ENCODE measurements at places on chromosomes 12 and 14. TPM values are rescaled to one million over a fixed set of nuclear protein-coding genes. Genes with fewer than 3 reads are reported as not detected.
A peak's percentile ranks its signal among the peaks of the same experiment; 100 is the strongest.

MPHOSPH9 gene
- 67.3 TPM for total RNA-seq

RBM25 gene
- 99.2 TPM for total RNA-seq

TSPAN9 gene
- 0.33 TPM for total RNA-seq

CPNE6 gene
- not detected for total RNA-seq

DNA sequence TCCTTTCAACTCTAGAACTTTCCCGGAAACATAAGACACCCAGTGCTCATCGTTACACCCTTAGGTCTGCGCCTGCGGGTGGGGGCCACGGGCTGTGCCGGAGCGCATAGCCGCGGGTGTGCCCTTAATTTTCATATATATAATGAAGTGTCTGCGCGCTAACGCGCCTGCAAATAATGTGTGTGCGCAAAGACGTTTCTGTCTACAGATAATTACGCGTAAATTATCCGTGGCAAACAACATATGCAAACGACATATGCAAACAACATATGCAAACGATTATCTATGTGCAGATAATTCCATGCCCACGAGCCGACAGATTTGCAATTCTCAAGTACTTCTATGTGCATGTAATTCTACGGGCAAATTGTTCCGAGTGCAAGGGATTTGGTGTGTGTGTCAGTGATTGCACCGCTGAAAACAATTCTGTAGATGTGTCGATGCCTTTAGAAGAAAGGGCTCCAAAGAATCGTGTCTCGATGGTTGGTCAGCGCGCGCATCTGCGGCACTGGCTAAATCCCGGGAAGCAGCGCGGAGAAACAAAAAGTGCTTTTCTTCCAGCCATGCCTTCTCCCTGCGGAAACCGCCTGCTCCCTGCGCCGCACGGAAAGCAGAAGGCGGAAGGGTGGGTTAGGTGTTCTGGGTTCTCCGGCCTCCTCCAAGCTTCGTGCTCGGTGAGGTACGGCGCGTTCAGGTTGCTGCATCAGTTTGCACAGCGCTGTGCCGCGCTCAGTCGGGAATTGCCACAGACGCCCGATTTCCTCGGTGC lies 34.5 kb upstream of the TBX5 start:
- no peak overlapping the region for H3K27ac ChIP-seq
- DNase-seq = no peak
- H3K36me3 ChIP-seq = no peaks in the 10 kb centered on the region
- H3K4me1 ChIP-seq = no peaks in the 10 kb centered on the region
- no peak overlapping the region for H3K4me3 ChIP-seq

DNA sequence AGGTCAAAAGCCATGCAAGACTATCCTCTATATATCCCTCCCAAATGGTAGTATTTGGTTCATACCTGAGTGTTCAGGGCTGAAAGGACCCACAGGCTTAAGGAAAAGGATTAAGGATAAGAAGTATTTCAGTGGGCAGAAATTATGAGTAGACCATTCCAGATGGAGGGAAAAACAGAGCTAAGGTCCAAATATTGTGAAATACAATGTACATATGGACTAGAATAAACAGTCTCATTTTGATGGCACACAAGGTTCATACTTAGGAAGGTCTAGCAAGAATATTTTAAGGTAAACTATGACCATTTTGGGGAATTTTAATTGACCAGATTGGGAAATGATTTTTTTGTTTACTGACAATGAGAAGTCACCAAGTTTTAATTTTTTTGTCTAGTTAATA lies 124.6 kb downstream of the PRKD1 start:
- H3K27me3 ChIP-seq = no peaks in the 10 kb centered on the region
- H3K4me1 ChIP-seq = no peaks in the 10 kb centered on the region

DNA sequence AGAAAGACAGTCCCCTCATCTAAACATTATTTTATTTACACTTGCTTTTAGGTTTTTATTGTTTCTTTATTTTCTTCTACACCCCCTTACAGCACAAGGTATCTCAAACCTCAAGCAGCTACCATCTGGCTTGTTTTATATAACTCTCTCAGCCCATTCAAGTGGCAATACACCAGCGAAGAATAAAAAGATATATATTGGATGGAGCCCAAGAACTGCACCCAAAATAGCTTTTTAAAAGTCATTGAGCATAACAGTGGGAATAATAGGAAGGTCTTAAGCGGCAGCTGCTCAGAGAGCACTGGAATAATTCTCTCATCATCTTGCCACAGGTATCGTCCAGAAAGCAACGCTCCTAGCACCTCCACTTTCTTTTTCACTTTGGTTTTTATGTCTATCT lies 322.5 kb downstream of the SYT1 start:
- H3K4me1 ChIP-seq = no peaks in the 10 kb centered on the region
- no peak for DNase-seq
- H3K27ac ChIP-seq = no peak overlapping the region
- H3K36me3 ChIP-seq = no peaks in the 10 kb centered on the region

- H3K4me1 ChIP-seq = no peaks in the 10 kb centered on the region
- H3K27me3 ChIP-seq = no peaks in the 10 kb centered on the region
- no peak for DNase-seq
- no peak overlapping the region for H3K27ac ChIP-seq
- no peaks in the 10 kb centered on the region for H3K36me3 ChIP-seq
Measured at GRCh38 chr12:57040750-57041149, 9.2 kb downstream of the MYO1A start.

GRCh38 chr14:99159341-99160340 lies 112.4 kb downstream of the BCL11B start:
- H3K4me1 ChIP-seq = no peaks in the 10 kb centered on the region
- no peaks in the 10 kb centered on the region for H3K36me3 ChIP-seq
- DNase-seq = no peak
- H3K27ac ChIP-seq = no peak overlapping the region
- no peak overlapping the region for H3K4me3 ChIP-seq
- no peaks in the 10 kb centered on the region for H3K27me3 ChIP-seq

DNA sequence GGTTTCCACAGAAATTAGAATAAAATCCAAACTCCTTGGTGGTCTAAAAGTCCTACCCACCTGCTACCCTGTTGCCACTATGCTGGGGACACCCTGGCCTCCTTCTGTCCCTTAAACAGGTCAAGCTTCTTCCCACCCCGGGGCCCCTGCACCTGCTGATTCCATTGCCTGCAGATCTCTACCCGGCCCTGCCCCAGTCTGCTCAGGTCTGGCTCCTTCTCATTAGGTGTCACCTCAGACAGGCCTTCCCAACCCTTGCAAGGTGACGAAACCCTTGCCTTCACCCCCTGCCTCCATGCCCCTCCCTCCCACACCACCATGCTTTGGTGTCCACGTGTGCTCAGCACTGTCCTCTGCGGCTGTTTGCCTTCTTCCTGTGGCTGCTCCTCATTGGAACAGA lies 170.6 kb downstream of the PIWIL1 start:
- H3K27ac ChIP-seq = no peak overlapping the region
- no peak for DNase-seq
- H3K36me3 ChIP-seq = no peaks in the 10 kb centered on the region
- H3K4me1 ChIP-seq = no peaks in the 10 kb centered on the region

DNA sequence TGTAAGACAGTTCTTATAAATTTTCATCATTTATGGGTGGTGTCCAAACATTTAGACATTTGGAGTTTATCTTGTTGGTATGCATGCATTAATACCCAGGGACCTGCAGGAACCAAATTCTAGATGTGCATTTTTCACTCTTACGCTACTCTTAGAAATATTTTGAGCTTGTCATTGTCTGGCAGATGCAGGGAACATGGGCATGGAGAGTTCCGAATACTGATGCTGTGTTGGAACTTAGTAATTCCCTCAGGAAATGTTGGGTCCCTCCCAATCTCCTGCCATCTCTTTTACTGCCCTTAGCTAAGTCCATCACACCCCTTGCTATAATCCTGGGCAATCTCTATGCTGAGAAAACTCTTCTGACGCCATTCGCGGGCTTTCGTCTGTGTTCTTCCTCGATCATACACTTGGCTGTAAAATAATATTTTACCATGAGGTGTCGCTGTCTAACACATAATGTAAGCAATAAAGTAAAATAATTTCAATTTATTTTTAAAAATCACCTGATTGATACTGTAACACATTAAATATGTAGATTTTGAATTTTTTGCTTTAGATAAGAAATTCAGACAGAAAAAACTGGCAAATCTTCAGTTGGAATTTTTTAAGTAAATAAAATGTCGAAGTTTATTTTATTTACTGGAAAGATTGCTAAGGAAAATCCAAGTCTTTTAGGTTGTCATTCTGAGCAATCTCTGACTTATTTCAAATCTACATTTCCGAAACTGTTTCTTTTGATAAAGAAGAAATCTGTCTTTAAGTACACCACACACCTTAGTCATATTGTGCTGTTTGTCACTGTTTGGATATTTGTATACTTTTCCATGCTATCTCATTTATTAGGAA lies 304.1 kb upstream of the SSTR1 start:
- H3K36me3 ChIP-seq = no peaks in the 10 kb centered on the region
- H3K4me1 ChIP-seq = no peaks in the 10 kb centered on the region
- DNase-seq = peak; percentile 16
- H3K27me3 ChIP-seq = no peaks in the 10 kb centered on the region
- no peak overlapping the region for H3K4me3 ChIP-seq

DNA sequence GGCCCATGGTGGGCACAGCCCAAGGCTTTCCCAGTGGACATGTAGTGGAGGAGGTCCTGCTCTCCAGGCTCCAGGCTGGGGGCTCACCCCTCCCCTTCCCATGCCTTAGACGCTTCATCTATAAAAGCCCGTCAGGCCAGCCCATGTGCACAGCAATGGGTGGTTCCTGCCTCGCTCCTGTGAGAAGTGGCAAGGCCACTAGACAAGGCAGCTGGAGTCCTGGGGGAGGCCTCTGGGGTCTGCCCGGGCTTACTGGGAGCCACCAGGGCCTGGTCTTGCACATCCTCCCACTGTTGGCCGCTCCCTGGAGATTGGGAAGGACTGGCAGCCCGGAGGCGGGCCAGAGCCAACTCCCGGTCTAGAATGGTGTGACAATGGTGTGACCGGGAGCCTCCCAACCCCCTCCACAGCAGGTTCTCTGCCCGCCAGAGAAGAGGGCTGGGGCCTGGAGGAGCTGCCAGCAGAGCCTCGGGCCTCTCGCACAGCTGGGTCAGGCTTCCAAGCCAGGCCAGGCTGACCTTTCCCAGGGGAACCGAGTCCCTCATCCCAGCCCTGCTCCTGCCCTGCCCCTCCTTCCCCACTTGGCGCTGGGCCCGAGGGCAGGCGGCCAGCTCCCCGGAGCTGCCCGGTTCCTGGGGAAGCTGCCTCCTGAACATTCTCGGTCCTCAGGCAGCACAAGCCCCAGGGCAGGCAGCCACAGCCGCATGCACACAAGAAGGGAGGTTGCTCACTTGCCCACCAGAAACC lies 97.9 kb downstream of the RFLNA start:
- H3K36me3 ChIP-seq = no peaks in the 10 kb centered on the region
- no peak overlapping the region for H3K27ac ChIP-seq
- H3K4me3 ChIP-seq = no peak overlapping the region
- H3K27me3 ChIP-seq = no peaks in the 10 kb centered on the region
- H3K4me1 ChIP-seq = peaks cover 20% of the 10 kb centered on the region
- no peak for DNase-seq

DNA sequence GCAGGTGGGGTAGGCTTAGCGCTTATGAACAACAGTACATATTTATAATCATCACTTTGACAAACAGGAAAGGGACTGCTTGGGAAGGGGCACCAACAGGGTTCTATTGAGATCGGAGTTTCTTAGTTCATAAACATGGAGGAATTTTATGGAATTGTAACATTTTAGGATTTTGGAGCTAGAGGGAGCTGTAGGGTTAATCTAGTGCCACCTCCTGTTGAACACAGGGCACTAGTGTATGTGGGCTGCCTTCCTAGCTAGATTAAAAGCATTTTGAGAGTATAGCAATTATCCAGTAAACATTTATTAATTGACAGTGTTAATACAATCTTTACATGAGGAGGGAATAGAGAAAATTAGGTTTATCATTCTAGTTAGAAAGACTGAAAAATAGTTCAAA lies 23.1 kb upstream of the TBC1D30 start:
- no peak overlapping the region for H3K27ac ChIP-seq
- DNase-seq = no peak
- H3K36me3 ChIP-seq = no peaks in the 10 kb centered on the region
- H3K4me3 ChIP-seq = no peak overlapping the region

DNA sequence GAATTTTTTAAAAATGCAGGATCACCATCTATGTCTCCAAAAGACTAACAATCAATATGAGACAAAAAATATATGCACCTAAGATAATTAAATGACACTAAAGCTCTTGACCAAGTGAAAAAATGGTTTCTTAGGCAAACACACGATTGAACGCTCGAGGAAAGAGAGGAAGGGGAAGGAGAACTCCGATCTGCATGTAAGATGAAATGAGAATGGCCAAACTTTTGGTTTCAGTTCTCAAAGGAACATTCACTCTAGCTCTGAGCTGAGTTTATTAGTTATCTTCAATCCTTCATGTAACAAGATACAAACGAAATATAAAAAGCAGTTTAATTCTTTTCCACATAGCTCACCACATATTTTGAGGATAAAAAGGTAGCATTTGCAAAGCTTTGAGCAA lies 2.8 kb downstream of the DYRK4 start:
- no peaks in the 10 kb centered on the region for H3K27me3 ChIP-seq
- no peak overlapping the region for H3K4me3 ChIP-seq
- no peaks in the 10 kb centered on the region for H3K4me1 ChIP-seq
- no peak overlapping the region for H3K27ac ChIP-seq
- no peaks in the 10 kb centered on the region for H3K36me3 ChIP-seq

DNA sequence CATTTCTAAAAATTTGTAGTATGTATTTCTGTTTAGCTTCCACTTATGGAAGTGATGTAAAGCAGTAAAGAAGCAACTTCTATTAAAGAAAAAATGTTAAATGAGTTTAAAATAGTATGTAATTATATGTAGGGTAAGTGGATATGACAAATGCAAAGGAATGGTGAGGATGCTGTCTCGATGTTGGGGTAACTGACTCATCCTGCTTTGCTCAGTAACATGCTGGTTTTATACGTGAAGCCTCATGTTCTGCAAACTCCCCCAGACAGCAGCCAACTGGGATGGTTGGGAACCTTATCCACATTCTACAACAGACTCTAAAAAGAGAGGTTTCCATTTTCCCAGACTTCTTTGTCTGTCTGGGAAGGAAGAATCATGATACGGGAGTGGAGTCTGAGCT lies 1006.4 kb upstream of the TMEM132C start:
- no peak for DNase-seq
- H3K4me3 ChIP-seq = no peak overlapping the region
- no peaks in the 10 kb centered on the region for H3K27me3 ChIP-seq
- no peak overlapping the region for H3K27ac ChIP-seq
- H3K4me1 ChIP-seq = no peaks in the 10 kb centered on the region

All from CD8-positive, alpha-beta memory T cell (primary cell).